ENCODE measurements at places on chromosomes 11 and 22. TPM values are rescaled to one million over a fixed set of nuclear protein-coding genes. Genes with fewer than 3 reads are reported as not detected.

- H3K4me1 ChIP-seq: peaks cover 7% of the 10 kb centered on the region
- H3K27me3 ChIP-seq: no peaks in the 10 kb centered on the region
- no peaks in the 10 kb centered on the region for H3K36me3 ChIP-seq
Measured at GRCh38 chr11:119134389-119134978, 13.1 kb downstream of the HINFP start.

DNA sequence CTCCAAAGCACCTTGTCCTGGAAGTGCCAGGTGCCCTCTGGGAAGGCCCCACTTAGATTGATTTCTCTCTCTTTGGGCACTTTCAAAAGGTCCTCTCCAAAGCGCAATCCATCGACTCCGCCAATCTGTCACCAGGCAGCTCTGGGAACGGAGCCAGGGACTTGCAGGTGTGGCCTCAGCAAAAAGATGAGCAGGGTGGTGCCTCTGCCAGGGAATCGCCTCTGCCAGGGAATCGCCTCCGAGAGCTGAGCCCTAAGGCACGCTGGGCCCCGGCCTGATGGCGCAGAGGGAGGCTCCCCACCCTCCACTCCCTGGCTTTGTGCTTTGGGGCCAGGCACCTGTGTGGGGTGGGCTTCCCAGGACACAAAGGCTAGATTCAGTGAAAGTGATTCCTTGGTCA is 1391.3 kb downstream of the TBC1D22A start:
- H3K4me1 ChIP-seq: peaks cover 4% of the 10 kb centered on the region
- H3K36me3 ChIP-seq: no peaks in the 10 kb centered on the region
- H3K4me3 ChIP-seq: no peak overlapping the region
- DNase-seq: no peak

DNA sequence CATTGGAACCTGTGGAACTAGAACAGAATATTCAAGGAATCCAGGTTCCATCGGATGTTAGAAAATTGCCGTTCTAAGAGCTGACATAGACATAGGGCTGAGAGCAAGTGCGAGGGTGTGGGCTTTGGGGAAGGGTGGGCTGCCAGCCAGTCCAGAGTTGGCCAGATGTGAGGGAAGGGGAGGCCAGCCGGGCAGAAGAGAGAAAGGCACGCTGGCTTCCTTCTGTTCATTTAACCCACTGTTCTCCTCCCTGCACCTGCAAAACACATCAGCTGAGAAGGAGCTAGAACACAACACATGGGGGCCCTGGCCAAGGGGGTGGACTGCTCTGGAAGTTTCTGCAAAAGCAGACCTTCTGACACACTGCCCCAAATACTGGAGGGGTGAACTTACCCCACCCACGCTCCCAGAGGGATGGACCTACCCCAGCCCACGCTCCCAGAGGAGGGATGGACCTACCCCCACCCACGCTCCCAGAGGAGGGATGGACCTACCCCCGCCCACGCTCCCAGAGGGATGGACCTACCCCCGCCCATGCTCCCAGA is 98.0 kb downstream of the SHANK2 start:
- no peak overlapping the region for H3K4me3 ChIP-seq
- no peaks in the 10 kb centered on the region for H3K27me3 ChIP-seq
- no peak for DNase-seq
- no peak overlapping the region for H3K27ac ChIP-seq
- no peaks in the 10 kb centered on the region for H3K4me1 ChIP-seq
- no peaks in the 10 kb centered on the region for H3K36me3 ChIP-seq

Gene TRIM51
- not detected for total RNA-seq

Gene SCGB1A1
- not detected for total RNA-seq

GRCh38 chr11:127182586-127183203 is 182.1 kb upstream of the KIRREL3 start:
- no peaks in the 10 kb centered on the region for H3K4me1 ChIP-seq
- no peak overlapping the region for H3K4me3 ChIP-seq
- no peak for DNase-seq

DNA sequence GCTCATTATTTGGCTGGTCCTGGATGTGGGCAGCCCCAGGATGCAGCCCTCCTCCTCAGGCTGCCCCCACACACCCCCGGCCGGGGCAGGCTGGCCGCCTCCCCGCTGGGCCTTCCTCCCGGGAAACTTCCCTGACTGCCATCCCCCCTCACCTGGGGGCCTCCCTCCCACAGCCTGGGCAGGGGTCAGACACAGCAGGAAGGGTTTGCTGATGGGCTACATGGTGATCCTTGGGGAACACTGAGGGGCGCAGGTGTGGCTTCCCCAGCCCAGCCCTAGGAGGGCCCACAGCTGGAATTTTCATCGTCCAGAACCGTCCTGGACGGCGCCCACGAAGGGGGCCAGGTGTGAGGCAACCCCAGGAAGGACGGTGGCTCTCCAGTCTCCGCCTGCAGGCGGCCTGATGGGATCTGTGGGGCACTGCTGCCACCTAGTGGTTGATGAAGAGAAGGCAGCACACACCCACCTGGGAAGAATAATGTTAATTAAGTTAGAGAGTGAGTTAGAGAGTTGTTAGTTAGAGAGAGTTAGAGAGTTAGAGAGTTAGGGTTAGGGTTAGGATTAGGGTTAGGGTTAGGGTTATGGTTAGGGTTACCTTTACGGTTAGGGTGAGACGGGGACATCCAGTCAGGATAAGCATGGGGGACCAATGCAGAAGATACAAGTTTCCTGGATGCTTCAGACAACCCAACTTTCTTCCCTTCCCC is 75.9 kb upstream of the PRR5 start:
- no peak overlapping the region for H3K27ac ChIP-seq
- H3K4me1 ChIP-seq: no peaks in the 10 kb centered on the region
- no peak overlapping the region for H3K4me3 ChIP-seq
- no peaks in the 10 kb centered on the region for H3K36me3 ChIP-seq

All from testis (tissue), 5 donors.